8988T (cell line): ENCODE measurements at places on chromosomes 11 and 22.

DNA sequence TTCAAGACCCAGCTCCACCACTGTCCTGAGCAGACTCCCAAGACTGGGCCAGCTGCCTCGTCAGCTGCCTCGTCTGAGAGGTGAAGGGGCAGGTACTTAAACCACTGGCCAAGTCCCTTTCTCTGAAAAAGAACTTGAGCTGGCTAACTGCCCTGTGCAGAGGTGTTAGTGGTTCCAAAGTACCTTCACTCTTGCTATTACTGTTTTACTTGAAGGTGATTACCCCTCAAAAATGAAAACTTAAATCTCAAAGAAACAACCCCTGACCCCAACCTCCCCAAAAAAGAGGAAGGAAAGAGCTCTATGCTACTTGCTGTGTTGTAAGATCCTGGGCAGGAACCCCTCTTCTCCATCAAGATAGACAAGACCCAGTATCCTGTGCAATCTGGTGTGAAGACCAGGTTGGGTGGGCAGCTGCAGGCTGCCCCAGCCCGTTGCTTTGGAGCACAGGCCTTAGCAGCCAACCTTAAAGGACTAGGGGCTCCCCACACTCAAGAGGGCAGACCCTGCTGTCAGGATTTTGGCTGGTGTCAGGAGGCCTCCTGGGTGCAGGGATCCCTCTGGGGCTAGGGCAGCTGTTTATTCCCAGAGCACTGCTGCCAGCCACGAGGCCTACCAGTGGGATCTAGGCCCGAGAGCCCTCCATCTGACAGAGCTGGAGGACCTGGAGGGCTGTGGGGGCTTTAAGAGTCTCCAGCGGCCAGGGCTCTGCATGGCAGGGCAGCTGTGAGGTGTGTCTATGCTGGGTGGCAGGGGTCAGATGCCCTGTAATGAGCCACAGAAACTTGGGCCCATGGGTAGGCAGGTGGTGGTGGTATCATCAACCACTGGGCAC is 13.0 kb downstream of the GUCD1 start:
- no peak for DNase-seq

- no peak for DNase-seq
Measured at GRCh38 chr11:66789097-66789890, 53.9 kb upstream of the RCE1 start.

- DNase-seq = no peak
Measured at GRCh38 chr22:28882545-28882877, 861 bp upstream of the ZNRF3 start.

DNA sequence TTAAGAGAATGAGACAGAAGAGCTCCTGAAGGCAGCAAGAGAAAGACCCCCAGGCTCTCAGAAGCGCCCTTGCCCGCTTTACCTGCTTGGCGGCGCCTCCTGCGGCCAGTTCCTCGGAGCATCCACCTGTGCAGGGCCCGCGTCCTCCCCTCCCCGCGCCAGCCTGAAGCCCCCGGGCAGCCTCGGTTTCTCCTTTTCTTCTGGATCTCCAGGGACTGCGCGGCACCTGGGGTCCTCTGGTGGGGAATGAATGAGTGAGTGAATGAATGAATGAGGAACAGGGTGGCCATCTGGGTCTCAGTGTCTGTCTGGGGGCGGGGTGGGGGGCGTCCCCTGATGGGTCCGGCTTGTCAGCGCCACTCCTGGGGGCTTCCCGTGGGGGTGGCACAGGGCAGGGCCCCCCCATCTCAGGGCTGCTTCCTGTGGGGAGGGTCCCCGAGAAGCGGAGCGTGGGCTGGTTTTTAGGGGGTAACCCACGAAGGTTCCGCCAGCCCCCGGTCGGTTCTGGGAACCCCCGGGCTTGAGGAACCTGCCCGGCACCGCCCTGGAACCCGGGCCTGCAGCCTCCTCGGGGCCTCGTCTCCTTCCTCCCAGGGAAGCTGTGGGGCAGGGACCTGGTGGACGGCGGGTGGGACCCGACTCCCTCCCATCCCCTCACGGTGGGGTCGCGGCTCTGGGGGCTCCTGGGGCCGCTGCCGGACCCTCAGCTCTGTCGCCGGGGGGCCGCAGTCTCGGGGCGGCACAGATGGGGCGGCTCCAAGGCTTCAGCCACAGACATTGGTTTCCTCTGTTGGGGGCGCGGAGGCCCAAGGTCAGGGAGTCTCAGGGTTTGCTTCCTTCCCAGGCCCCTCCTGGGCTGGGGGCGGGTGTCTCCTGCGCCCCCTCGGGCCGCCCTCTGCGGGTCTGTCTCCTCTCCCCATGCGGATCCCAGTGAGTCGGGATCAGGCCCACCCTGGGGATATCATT is 8.3 kb upstream of the KRTAP5-7 start:
- DNase-seq = no peak

DNA sequence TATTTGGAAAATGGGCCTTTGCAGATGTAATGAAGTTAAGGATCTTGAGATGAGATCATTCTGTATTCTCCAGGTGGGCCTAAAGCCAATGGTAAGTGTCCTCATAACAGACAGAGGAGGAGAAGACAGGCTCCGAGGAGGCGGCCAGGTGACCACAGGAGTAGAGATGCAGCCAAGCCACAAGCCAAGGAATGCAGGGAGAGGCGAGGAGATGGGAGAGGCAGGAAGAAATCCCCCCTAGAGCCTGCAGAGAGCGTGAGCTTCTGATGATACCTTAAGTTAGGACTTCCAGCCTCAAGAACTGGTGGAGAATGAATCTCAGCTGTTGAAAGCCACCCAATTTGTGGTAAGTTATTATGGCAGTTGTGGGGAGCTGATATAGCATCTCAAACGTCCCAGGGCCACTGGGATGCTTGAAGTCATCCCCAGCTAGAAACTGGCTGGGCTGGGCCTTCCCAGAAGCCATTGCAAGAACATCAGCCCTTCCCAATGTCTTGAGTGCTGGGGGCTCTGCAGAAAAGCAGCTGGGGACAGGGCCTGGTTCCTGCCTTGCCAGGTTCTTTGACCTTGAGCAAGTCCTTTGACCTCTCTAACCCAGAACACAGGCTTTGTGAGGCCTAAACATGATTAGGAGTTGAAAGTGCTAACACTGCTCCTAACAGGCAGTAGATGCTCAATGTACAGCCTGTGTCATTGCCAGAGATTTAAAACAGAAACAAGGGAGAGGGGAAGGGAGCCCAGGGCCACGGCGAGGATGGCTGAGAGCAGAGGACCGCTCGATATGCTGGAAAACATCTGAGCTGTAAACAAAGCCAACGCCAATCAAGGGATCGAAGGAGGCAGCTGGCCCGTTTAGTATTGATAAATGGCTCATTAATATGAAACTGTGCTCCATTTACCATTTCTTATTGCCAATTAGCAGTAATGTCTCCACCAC is 632.3 kb downstream of the TBC1D22A start:
- no peak for DNase-seq

- DNase-seq = no peak
Measured at GRCh38 chr11:104093426-104094280, 57.2 kb downstream of the DDI1 start.

- DNase-seq = no peak
Measured at GRCh38 chr22:44311855-44312170, 938 bp downstream of the SHISAL1 start.

DNA sequence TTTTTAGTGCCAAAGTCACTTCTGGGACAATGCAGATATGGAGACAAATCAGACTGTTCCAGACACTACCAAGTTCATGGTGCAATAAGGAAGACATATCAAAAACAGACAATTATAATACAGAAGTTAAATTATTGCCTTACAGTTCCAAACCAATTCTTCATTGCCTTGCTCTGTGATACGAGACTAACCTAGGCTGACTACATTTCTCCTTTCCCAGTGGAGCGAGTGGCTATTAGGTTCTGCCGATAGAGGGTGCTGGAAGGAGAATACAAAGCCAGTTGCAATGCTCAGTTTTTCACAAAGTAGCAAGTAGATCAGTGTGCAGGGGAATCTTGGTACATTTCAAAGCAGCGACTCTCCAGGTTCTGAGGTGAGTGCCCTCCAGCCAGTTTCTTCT is 67.8 kb downstream of the FAM168A start:
- no peak for DNase-seq

DNA sequence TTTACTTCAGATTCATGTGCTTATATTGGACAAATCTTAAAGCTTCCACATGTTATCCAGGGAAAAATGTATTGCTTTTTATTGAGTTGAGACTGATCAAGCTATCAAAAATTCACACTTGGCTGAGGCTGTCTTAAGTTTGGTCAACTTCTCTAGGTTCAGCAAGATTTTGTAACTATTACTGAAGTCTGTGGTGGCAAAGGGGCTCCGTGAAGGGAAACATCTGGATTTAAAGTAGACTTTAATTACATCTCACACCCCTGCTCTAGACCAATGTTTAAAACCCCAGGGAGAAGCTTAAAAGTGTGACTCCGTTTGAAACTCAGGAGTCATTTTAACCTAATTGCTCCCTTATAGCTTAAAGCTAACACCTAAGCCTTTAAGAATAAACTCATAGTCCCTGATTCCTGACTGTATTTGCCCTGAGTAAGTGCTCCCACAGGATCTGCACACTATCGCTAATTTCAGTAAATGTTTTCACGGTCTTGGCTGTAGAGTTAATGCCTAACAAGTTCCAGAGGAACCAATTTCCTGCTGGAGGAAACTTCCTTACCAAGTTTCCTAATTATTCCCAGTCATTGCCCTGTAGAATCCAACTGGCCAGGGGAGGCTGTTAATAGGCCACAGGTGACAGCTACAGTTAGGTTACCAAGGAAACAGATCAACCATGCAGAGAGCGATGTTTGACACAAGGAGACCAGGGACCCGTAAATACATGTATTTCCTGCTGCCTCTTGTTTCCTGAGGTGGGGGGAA is 40.5 kb downstream of the OR10A6 start:
- DNase-seq = no peak

- no peak for DNase-seq
Measured at GRCh38 chr22:27545085-27545484, 256.5 kb downstream of the MN1 start.

DNA sequence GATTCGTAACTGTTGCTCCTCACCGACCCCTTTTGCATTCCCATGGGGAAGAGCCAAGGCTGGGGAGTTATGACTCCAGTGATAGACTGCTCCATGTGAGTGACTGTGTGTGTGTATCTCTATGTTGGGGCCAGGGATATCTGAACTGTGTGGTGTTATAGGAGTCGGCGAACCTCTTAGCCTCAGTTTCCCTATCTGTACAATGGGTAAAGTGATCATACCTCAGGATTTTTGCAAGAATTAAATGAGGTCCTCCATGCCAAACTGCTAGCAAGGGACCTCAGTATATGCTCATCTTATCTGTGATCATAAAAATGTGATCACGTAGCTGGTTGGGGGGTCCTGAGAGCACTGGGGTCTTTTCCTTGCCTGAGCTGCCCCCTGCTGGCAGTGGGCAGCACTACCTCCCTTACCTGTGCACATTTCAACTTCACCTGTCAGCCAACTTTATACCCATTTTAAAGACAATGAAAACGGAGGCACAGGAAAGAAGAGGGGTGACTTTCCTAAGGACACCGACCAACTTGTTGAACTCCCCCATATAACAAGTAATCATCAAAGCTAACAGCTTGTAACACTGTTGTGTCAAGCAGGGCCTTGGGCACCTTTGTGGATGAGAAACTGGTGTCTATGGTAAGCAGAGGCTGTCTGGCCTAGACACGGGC is 1.4 kb upstream of the DPP3 start:
- no peak for DNase-seq

DNA sequence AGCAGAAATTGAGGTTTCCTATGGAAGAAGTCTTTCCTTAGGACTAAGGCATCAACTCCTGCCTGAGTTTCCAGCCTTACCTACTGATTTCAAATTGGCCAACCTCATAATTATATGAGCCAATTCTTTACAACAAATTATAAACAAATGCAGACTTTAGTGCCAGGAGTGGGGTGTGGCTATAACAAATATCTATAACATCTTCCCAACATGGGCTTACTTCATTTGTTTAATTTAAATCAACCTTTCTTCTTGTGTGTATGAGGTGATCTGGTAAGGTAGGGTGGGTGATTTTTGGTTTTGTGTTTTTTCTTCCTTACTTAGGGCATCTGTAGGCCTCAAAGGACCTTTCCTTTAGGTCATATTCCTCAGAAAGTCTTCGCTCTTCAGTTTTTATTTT is 354.9 kb downstream of the SHANK2 start:
- no peak for DNase-seq

DNA sequence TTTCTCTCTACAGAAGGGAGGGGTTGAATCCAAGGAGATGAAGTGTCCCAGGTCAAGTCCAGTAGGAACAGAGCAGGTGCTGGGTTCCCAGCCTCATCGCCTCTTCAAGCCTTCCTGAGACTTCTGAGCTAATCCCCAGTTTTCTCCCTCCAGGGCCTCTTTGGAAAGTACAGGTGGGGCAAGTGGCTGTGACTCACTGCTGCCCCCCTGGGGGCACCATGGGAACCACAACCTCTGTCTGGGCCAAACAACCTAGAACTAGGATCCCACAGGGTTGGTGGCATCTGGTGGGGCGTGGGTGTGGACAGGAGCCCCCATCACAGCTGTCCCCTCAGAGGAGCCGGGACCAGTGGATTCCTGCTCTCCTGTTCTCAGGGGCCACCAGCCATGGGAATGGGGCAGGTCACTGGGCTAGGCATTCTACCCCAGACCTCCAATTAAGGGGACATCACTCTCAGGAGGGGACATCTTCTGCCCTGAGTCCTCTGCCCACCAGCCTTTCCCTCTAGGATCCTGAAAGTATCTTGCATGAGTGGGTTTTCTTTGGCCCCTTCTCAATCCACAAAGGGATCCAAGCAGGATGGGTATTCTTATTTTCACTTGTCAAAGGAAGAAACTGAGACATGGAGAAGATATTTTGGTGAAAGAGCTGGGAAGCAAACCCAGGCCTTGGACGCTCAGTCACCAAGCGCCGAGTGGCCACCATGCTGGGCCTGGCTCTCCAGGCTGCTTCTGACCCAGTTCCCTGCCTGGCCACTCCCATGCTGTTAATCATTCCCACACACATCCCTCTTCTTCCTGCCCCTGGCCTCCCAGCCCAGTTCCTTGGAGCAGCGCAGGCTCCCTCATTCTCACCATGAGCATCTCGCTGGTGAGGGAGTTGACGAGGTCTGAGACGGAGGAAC is 23.8 kb downstream of the LRRC10B start:
- peak; percentile 98 for DNase-seq

- no peak for DNase-seq
Measured at GRCh38 chr22:39907605-39908097, 6.8 kb downstream of the GRAP2 start.

DNA sequence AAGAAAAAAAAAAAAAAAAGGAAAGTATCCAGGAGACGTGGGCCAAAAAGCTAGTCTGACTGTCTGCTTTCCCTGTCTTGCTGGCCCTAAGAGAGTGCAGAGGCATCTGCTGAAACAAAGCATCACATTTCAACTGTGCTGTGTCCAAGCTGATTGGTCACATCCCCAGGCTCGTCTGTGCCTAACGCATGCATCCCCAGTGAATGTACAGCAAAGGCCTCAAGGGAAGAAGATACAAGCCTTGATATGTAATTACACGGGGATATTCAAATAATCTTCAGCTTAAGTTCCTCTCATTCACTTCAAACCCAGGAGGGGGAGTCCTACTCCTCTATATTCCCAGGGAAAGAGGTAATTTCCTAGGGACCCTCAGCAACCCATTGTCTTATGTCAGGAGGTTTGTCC is 5.4 kb upstream of the SORL1 start:
- DNase-seq = peak; percentile 57

DNA sequence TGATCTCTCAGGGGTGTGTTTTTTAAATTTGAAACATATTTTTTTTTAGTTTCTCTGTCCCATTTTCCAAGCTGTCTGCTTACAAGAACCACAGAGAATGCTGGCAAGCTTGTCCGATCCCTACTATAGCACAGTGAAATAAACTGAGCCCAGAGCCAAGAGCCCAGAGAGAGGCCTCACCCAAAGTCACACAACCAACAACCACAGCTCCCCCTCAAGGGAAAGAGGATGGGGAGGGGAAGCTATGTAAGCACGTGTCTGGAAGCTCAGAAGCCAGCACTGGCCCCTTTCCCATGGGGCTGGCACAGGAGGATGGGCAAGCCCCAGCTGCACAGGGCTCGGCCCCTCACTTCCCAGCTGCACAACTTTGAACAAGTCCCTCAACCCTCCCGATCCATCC is 3.2 kb upstream of the SART1 start:
- no peak for DNase-seq
